ENCODE measurements at places on chromosomes 1 and 21.

- no peak for DNase-seq
Observed at GRCh38 chr1:84366786-84367185, 31.5 kb upstream of the DNASE2B start.

- no peak for DNase-seq
Observed at GRCh38 chr1:26861286-26861701, 1.7 kb upstream of the SFN start.

DNA sequence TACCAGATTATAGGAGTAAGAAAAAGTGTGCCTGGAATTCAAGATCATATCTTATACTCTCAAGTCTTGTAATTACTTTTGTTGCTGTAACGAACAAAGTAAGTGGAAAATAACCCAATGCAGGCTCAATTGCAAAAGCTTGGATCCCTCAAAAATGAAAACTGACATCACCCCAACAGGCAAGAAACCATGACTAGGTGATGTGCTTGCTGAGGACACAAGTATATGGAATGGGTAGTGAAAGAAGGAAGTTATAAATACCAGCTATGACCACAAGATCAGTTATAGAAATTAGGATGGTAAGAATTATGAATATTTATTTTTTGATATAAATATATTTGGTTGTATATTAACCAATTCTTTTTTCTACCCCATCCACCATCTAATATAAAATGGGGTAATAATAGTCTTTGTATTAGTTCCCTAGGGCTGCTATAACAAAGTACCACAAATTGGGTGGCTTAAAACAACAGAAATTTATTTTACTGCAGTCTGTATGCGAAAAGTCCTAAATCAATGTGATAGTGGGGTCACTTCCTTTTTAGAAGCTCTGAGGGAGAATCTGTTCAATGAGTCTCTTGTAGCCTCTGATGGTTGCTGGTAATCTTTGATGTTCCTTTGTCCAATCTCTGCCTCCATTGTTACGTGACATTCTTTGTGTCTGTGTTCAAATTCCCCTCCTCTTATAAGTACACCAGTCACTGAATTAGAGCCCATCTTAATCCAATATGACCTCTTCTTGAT, 45.0 kb downstream of the DUSP10 start:
- DNase-seq, result no peak

DNA sequence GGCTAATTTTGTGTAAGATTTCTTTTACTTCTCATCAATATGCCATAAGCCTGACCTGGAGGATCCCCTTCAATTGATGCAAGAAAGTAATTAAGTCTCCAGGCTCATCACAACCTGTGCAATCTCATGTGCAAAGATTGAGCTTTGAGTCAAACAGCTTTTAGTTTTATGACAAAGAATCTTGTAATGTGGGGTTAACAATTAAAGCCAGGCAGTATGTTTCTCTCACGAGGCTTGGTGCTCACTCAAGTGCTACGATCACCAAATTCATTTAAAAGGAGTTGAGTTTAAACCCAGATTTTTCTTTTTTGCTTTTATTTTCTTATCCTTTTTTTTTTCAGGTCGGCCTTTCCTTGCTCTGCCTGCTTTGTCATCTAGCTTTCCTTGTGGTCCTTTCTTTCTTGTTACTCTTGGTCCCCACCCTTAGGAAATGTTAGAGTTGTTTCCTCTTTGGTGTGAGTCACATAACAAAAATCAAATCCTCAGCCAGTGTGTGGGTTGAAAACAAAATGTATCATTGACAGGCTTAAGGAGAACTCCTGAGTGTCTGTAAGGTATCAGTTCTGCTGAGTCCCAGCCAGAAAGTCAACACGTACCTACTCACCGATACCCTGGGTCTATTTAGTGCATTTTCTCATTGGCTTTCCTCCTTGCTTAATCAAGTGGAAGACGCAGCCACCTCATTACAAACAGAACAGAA, 1037.2 kb downstream of the ADGRL2 start:
- DNase-seq, result no peak

GRCh38 chr1:8871965-8872399, 6.5 kb downstream of the ENO1 start:
- DNase-seq, result no peak

DNA sequence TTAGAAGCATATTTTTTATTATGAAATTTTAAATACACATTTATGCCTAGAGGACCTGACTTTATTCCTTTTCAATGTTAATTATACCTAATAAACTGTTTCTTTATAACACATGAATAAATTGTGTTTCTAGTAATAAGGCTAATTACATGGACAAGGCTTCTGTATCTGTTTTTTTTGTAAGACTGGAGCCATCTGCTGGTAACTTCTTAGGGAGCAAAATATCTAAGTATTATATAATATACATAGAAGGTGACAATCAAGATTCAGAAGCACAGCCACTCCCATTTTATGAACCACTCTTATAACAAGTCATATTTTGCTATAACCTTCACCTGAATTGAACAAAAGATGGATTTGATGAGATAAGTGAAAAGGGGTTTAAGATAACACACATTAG, 84.2 kb downstream of the LBR start:
- DNase-seq, result no peak

GRCh38 chr21:24617819-24618218, 989.5 kb downstream of the MRPL39 start:
- no peak for DNase-seq
